ENCODE measurements at places on chromosomes 16 and 17.

DNA sequence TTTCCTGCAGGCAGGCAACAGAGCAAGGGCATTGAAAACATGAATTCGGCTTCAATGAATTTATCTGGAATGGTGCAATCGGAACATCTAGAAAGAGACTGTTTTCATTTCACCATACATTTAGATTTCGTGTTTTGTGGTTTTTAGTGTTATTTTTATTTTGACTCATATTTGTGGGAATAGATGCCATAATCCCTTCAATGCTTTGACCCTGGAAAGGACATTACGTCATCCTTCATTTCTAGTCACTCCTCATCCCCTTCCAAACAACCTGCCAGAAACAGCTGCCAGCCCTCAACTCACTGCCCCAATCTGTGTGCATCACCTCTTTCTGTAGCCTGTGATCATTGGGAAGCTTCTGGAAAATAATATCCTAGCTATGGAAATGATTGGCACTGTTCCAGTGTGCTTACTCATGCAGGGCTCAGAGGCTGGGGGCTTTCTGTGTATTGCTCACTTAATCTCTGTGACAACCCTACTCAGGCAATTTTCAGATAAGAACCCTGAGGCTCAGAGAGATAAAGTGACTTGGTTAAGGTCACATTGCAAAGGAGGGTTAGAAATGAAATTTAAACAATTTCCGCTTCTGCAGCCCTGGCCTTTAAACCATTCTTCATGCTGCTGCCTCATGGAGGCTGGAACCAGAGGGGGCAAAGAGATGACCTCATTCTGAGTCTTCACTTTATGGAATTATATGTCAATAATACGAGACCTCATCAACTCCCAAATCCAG, 9.5 kb upstream of the KSR1 start:
- no peak for DNase-seq

- no peak for DNase-seq
Measured at GRCh38 chr16:29680180-29680598, 1.2 kb downstream of the QPRT start.

DNA sequence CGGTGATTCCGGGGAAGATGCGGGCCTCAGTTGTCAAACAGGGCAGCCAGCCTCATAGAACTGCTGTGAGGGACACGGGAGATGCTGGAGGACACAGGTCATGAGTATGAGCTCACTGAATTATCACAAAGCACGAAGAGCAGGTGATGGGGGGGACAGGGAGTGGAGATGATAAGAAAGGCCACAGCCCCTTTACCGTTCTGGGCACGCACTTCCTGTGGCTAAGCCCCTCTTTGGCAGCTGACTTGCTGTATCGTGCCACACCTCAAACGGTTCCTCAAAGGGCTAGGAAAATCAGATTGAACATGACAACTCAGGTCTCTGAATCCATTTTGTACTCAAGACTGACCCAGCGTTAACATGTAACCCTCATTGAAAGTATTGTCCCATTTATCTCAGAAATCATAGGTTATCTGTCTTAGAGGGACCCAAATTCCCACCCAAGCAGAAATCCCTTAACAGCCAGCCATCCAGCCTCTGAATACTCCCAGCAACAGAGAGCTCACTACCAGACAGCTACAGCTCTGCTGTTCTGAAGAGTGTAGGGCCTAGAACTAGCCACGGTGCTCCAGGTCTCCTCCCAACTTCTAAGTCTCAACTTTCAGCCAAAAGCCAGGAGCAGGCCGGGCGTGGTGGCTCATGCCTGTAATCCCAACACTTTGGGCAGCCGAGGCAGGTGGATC, 5.0 kb upstream of the SRL start:
- DNase-seq, result peak; percentile 29

DNA sequence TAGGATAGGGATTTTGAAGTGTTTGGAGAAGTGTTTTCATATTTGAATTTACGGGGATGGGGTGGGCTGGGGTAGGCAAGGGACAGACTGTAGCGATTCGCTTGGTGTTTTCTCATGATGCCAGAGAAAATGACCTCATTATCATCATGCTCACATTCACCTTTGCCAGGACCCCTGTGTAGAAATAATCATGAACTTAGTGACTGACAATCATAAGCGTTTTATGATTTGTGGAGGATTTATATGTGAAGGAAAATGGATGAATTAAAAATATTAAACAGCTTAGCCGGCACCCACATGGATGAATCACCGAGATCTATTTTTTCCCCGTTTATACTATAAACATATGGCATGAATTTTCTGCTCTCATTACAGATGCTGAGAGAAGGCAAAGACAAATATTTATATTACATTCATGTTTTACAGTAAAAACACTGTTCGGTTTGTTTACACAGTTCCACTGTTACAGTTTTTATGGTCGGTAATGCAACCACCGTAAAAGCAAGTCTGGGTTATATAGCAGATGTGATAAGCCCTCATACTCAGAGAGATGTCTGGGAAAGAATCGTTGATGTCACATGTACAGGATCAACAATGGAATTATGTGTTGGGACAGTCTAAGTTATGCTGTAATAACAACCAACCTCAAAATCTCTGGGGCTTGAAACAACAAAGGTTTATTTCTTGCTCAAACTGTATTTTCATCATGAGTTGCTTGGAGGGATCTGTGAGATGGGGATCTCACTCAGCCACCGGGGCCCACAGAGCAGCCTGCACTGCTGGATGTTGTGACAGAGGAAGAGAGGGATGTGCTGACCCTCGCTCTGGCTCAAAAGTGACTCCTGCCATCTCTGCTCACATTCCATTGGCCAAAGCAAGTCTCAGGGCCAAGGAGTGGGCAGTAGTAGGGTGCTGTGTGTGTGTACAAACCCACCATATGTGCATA, 85.1 kb downstream of the WWOX start:
- DNase-seq, result no peak

GRCh38 chr16:86775511-86775921, 197.2 kb downstream of the FOXL1 start:
- DNase-seq, result no peak

DNA sequence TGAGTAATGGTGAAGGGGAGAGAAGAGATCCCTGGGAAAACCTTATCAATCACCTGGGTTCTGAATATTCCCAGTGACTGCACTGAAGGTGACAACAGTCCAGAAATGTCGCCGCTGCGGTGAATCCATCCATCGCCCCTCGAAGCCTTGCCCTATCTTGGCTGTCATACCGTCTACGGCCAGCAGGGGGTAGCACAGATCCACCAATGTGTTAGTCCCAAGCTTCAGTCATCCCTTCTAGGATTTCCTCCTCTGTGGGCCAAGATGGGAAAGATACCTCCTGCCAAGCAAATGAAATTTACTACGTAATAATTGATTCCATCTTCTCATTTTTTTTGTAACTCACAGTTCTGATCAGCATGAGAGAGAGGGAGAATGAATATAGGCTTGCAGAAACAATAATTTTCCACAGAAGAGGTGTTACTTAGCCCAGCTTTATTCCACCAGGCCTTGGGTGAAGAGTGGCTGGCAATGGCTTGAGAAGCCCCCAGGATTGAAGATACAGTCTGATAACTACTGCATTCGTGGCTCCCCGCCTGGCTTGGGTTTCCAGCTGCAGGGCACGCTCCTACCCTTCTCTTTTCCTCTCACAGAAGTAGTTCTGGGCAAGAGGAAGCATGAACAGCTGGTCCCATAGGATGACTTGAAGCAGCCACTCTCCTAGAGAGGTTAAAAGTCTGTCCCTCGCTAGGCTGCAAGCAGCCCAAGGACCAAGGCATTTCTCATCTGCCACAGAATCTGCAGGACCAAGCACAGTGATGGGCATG, 2.6 kb upstream of the FMNL1 start:
- DNase-seq, result peak; percentile 74

- no peak for DNase-seq
Measured at GRCh38 chr16:4140652-4141051, 24.4 kb upstream of the ADCY9 start.

DNA sequence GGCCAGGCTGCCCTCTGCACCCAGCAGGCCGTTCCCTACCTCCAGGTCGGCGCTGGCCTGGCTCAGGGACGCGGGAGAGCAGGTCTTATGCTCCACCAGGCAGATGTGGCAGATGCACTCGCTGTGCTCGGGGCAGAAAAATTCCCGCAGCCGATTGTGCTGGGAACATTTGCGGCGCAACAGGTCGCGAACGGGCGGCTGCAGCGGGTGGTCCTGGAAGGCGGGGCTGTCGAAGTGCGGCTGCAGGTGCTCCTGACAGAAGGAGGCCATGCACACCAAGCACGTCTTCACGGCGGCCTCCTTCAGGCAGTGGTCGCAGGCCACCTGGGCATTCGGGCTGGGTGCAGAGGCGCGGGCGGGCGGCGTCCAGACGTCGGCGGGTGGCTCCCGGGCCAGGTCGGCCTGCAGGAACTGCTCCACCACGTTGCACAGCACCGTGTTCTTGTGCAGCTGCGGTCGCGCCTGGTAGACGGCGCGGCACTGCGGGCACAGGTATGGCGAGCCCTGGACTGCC, 439 bp downstream of the TRIM25 start:
- DNase-seq, result no peak

GRCh38 chr17:81020767-81021497, 14.0 kb upstream of the BAIAP2 start:
- DNase-seq, result no peak

GRCh38 chr17:59287452-59287851, 44.0 kb upstream of the YPEL2 start:
- DNase-seq, result peak; percentile 87

GRCh38 chr17:50392621-50393020, 4.7 kb downstream of the LRRC59 start:
- no peak for DNase-seq

GRCh38 chr17:48392857-48393256, 37.2 kb downstream of the SKAP1 start:
- no peak for DNase-seq

DNA sequence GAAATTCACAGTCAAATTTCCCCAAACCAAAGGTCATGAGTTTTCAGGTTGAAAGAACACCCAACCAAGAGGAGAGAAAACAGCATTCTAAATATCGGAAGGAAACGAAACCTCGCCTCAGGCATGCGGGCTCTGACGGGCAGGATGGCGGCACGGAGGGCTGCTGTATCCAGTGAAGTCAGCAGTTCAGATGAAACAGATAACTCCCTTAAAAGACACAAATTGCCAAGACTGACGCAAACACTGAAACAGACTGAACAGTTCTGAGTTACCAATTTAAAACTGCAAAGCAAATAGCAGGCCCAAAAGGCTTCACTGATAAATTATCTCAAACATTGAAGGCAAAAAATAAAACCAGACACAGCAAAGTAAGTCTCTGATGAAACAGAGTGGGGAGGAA, 20.6 kb upstream of the CDH15 start:
- DNase-seq, result no peak

- no peak for DNase-seq
Measured at GRCh38 chr16:28617874-28618273, 8.0 kb upstream of the SULT1A1 start.

GRCh38 chr16:89200850-89201411, 594 bp upstream of the SLC22A31 start:
- DNase-seq, result no peak

DNA sequence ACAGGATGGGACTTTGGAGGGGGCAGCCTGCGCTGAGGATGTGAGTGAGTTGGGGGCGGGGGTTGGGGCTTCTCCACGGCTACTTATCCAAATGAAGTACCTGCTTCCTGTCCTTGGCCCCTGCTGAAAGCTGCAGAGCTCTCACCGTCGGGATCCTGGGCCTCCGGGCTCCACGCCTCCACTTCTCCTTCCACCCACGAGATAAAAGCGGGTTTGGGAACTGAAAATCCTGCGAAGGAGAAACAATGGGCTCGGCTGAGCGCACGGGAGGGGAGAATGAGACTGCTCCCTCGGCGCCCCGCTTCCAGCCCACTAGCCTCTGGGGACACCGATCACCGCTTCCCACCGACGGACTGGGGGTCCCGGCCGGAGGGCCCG, 486 bp downstream of the ZNF785 start:
- DNase-seq, result no peak

DNA sequence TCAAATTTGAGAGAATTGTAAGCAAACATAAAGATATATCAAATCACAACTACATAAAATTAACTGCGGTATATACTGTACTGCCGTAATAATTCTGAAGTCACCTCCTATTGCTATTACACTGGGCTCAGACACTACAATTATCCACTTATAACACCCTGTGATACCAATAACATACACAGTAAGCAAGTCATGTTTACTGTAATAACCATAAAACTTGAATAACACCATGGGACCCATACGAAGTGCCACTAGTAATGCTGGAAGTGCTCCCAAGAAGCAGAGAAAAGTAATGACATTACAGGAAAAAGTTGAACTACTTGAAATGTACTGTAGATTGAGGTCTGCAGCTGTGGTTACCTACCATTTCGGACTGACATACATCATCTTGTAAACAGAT, 24.0 kb downstream of the CMC2 start:
- no peak for DNase-seq

DNA sequence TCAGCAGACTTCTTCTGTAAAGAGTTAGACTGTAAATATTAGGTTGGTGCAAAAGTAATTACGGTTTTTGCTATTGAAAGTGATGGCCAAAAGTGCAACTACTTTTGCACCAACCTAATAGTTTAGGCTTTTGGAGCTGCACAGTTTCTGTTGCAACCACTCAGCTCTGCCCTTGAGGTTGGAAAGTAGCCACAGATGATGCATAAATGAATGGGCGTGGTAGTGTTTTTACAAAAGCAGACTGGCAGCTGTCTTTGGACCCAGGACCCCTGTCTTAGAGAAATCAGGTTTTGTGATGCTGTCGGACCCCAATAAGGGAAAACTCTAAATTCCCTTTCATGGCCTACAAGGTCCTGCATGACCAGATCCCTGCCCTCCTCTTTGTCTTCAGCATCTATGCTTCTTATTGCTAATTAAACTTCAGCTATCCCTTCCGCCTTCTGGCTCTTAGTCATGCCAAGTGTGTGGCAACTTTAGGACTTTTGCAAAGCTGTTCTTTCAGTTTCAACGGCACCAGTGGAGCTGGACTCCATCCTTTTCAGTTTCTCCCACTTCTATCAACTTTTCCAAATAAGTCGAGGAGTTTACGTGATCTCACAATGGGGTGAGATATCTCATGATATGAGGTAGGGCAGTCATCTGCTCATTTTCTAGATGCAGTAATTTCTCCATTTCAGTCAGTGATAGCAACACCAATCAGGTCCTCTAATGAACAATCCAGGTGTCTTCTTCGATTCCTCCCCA, 232.3 kb downstream of the XYLT1 start:
- no peak for DNase-seq

GRCh38 chr17:57749701-57750100, 4.6 kb upstream of the CCDC182 start:
- no peak for DNase-seq

GRCh38 chr16:12498077-12498476, 305.6 kb downstream of the CPPED1 start:
- no peak for DNase-seq

GRCh38 chr17:64506576-64507412, at the start of gene CEP95:
Gene CEP95 (plus strand): TSS chr17:64506977. CDS start chr17:64507098, 121 bp downstream.
- DNase-seq, result peak; percentile 99
